ENCODE measurements at places on chromosomes 1 and 21.

- no peak for DNase-seq
These were observed 229.3 kb downstream of the DISC1 start for GRCh38 chr1:231855926-231856325.

DNA sequence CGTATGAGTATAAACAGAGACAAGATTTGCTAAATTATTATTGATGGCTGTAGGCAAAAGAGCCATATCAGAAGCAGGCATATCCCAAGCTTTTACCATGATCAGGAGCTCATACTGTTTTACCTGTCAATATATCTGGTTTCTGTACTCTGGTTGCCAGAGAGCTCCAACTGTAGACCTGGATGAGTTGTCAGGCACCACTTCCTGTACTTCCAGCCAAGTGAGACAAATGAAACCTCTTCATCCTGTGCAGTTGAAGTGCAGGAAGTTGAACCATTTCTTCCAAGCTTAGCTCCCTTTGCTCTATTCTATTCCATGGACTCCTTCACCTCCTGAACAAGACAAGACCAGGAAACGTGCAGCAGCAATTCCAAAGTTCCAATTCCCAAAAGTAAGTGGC lies 115.6 kb downstream of the ZNF281 start:
- no peak for DNase-seq

- no peak for DNase-seq
These were observed 586 bp downstream of the COL24A1 start for GRCh38 chr1:86155807-86156565.

GRCh38 chr1:178599087-178599486 lies 86.2 kb downstream of the TEX35 start:
- no peak for DNase-seq

DNA sequence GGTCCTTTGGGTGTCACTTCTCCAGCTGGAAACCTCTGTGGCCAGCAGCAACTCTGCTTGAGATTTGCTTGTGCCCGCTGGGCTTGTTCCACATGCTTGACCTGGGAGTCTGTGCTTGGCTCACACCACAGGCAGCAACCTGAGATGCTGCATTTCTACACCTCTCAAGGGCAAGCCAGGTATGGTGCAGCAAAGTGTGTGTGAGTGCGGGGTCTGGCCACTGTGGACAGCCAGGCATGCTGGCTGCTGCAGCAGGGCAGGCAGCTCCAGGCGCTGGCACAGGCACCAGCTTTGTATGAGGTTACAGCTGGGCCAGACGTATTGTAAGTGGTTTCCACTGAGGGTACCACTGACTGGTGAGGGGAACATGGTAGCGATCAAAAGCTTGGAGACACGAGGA lies 242.0 kb downstream of the PTGER3 start:
- DNase-seq = no peak

Data from activated CD4-positive, alpha-beta T cell treated with anti-CD3 and anti-CD28 coated beads for 1 hour (primary cell).